ENCODE measurements at places on chromosomes 11 and 22.

DNA sequence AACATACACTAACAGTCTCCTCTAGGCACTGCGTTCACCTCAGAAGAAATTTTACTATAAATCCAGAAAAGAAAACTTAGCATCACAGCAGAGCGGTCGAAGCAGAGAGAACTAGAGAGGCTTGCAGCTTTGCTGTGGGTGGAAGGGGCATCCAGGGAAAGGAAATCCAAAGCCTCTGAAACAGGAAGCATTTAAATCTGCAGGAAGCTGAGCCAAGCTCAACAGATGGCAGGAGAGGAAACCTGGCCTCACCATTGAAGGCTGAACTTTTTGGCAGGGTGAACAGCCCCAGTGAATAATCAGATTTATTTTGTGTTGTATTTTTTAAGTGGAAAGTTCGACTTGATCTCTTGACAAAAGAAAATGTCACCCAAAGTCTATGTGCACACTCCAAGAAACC, 858.1 kb downstream of the OPCML start:
- no peak for DNase-seq

GRCh38 chr11:12246147-12246546, 131.2 kb upstream of the PARVA start:
- no peak for DNase-seq

DNA sequence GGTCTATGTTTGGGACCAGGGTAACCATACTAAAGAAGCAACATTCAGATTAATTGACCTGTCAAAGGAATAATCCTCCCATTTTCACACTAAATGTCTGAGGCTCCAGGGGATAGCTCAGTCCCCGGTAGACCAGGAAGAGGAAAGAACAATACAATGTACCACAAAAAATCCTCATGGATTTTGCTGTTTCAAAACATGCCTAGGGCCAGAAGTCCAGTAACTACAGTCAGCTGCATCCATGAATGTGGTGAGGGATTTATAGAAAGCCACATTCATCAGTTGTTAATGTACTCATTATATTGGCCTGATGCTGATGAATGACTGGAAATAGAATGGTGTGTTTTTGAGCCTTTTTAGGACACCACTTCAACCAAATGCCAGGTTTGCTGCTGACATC, 6.9 kb upstream of the ETS1 start:
- no peak for DNase-seq

DNA sequence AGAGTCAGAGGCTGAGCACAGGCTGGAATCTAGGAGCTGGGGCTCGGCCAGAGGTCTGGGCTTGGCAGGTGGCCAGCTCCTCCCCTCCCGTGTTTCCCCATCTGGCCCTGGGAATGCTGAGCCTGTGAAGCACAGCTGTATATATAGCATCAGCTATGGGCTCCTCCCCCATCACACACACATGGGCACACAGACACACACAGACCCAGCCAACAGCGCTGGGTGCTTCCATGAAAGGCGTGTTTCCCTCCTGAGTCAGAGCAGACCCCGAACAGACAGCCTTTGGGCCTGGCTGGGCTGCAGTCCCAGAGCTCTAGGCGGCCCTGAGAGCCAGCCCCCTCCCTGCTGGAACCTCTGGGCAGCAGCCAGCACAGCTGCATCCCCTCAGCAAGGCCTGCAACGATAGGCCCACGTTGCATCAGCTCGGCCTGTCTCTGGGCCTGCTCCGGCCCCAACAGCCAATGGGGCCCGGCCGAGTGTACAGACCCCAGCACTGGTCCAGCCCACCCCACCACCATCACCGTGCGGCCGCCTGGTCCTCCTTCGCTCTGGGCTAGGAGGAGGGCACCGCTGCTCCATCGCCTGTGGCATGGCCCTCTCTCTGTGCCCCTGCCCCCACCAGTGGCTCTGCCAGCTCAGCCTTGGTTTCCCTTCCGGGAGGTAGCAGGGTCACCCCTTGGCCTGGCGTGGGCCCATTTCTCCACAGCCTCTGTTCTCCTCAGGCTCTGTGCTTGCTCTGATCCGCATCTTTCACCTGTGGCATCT, 7.6 kb upstream of the SERPINH1 start:
- DNase-seq = no peak

- DNase-seq = no peak
Measured at GRCh38 chr22:49783036-49783746, 44.5 kb downstream of the BRD1 start.

- no peak for DNase-seq
Measured at GRCh38 chr22:29393019-29393608, 4.7 kb upstream of the AP1B1 start.

GRCh38 chr22:22767876-22768602, 119.6 kb upstream of the IGLL5 start:
- no peak for DNase-seq

GRCh38 chr11:70725278-70725677, 326.9 kb downstream of the CTTN start:
- no peak for DNase-seq

DNA sequence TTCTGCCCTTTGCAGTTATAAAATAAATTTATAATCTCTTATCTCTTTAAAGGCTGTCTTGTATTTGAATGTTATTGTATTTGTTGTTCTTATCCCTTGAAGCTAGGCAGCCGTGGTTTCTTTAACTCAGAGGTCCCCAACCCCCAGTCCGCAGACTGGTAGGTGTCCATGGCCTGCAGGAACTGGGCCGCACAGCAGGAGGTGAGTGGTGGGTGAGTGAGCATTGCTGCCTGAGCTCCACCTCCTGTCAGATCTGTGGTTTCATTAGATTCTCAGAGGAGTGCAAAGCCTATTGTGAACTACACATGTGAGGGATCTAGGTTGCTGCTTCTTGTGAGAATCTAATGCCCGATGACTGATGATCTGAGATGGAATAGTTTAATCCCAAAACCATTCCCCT, 380.0 kb upstream of the CCDC90B start:
- no peak for DNase-seq

GRCh38 chr11:131327421-131327820, 43.0 kb upstream of the NTM start:
- DNase-seq = no peak

DNA sequence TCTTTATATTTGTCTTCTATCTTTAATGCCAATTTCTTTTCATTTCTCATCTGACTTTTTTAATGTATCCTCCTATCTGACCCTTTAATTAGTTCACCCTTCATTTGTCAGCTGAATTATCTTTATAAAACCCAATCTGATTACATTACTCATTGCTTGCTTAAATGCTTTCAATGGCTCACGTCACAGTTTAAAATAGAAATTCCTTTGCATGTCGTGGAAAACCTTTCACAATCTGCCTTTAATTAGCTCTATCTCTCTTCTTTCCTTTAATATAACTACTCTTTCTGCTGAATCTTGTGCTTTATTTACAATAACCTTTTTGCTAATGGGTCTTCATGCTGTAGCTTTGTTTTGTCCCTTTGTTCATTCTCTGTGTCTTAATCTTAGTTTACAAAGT, 125.7 kb downstream of the DYNC2H1 start:
- DNase-seq = no peak

- no peak for DNase-seq
Measured at GRCh38 chr11:67442504-67443404, 522 bp downstream of the CORO1B start.

DNA sequence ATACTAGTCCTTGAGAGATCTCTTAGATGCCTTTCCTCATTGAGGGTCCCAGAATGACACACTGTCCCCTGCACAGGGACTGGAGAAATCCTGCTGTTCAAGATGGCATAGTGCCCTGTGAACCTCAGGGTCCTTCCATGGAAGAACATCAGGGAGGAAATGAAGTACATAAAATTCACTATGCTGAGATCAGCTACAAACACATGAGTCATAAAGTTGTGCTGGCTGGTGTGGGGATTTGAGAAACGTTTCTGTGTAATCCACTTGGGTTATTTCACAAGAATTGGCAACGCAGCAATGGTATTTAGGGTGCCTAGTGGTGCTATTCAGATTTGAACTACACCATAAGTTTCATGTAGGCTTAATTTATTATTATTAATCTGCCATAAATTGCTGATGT, 174.4 kb downstream of the MAML2 start:
- DNase-seq = no peak

DNA sequence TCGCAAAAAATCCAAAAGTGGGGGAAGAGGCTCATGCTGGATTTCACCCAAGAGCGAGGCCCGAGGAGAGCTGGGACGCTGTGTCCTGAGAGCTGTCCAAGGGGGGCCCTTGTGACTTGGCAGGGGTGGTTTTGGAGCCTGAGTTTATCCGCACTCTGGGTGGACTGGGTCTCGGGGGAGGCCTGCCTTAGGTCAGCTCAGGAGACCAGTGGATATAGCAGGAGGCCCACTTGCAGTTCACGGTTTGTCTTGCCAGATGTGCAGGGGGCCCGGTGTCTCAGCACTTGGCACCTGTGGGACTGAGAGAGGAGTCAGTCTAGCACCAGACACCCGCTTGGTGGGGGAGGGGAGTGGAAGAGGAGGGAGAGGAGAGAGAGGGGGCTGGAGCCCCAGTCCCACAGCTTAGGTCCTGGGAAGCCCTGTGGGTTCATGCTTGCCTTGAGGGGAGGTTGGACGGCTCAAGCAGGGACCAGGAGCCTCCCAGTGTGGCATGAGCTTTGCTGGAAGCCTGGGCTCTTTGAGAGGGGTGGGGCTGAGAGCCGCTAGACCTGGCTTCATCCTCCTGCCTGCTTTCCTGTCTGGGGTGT, 33.4 kb downstream of the PARVB start:
- DNase-seq = no peak

- DNase-seq = no peak
Measured at GRCh38 chr11:74680703-74681531, 50.3 kb downstream of the CHRDL2 start.

DNA sequence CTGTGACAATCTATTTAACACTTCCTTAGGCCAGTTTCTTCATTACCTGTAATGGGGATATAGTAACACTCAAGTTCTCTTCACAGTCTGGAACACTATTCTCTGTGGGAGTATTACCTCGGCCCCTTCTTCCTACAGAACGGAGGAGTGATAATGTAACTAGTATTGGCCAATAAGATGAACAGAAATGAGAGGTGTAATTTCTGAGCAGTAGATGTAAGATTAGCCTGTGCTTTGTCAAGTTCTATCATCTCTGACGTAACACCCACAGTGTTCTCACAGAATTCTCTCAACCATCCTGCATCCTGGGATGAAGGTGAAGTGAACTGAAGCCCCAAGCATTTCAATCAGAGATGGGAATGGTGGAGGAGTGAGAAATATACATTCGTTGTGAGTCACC, 65.2 kb upstream of the TOP3B start:
- DNase-seq = no peak

DNA sequence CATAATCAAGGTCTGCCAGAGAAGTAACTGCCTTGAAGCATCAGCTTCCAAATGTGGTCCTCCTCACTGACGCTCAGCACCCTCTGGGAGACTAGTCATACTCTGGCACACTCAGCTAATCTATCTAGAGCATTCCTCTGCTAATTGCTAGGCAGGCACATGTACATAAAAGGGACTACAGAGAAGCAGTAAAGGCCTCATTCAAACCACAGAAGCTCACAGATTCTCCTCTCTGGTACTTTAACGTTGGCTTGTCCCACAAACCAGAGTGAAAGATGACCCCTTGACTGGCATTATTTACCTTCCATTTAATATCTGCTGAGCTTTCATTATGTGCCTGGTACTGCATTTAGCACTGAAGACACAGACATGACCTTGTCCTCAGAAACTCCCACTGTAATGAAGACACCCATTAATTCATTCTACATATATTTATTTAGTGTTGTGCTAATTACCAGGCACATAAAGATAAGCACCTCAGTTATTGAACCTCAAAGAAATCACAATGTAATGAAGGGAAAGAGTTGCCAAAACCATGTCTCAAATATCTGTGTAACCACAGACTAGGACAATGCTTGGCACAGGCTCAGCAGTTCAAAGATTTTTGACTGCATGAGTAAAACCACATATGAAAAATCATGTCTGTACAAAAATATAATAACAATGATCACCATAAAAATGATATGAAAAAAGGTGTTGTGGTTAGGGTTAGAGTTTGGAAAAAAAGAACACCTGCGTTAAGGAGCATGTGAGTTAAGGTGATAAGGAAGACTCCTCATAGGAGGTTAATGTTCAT, 550.4 kb downstream of the DLG2 start:
- DNase-seq = no peak

DNA sequence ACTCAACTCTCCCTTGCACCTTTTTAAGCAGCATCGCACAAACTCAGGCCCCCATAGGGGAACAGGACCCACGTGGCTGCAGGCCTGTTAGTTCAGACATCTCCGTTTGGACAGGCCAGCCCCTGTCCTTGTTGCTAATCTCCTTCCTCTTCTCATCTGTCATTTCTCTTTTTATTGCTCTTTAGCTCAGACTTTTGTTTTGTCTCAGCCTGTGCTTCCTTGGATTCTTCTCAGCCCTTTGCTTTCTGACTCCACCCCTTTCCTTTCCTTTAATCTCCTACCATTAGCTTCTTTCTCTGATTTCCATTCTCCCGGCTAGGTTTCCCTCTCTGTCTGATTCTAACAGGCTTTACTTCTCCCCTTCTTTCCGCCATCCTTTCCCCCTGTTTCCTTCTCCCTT, 68.7 kb downstream of the SCN3B start:
- DNase-seq = no peak

DNA sequence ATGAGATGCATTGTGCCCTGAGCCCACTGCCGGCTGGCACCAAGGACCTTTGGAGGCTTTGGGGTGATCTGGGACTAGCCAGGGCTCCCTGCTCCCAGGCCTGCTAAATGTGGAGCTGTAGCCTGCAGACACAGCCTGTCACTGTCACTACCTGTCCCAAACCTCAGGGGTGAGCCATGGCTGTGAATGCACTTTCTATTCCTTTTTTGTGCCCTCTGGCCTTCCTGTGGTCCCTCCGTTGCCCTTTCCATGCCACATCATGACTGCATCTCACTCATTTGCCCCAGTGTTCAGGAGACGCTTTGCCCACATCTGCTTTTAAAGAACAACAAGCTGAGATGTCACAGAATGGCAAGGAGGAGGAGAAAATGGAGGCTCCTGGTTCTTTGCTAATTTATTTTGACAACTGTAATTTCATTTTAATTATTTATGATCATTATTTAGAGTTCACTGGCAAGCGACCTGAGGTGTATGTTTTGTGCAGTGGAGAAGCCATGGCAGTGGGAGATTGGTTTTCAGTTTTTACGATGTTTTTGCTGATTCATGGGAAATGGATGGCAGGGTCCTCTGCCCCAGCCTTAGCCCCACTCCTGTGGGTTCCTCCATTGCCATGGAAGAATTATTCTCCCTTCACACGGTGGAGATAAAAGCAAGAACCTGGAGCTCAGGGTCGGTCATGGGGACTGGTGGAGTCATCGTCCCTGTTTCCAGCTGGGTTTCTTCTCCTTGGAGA, 69.2 kb downstream of the TSPAN18 start:
- DNase-seq = no peak

DNA sequence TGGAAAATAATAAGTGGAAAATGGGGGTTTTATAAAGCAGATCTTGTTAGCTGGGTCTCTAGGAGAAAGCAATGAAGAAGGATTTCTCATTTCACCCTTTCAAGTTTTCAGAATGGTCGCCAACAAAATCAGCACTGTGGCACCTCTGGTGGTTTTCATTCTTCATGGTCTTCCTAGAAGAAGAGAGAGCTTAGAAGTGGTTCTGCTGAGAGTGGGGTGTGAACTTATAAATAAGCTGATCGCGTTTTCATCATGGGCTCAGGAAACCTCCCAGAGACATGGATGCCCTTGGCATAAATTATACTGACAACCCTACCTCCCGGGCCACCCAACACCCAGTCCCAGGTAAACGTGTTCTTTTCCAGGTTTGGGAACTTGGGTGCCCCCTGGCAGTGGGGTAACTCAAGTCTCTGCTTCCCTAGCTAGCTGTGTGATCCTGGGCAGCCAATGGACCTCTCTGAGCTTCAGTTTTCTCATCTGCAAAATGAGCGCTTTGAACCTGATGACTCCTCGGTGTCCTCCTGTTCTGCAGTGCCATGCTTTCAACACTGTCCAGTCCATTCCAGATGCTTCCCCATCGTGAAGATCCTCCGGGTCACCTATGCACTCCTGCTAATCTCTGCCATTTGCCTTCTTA, 72.6 kb upstream of the GRAMD1B start:
- no peak for DNase-seq

All from NCI-H1048 (cell line).